ENCODE measurements at places on chromosomes 3 and 15.

- no peak for DNase-seq
Measured at GRCh38 chr3:180571831-180572598, 29.9 kb upstream of the TTC14 start.

GRCh38 chr15:89009080-89009479 lies 79.2 kb upstream of the ABHD2 start:
- DNase-seq: no peak

- no peak for DNase-seq
Measured at GRCh38 chr3:124883766-124884473, 3.2 kb downstream of the ITGB5 start.

GRCh38 chr15:70480196-70480856 lies 283.0 kb downstream of the UACA start:
- peak; percentile 32 for DNase-seq

- no peak for DNase-seq
Measured at GRCh38 chr3:80051602-80051962, 283.8 kb upstream of the ROBO1 start.

All from activated T-cell treated with anti-CD3 and anti-CD28 coated beads for 1 hour (primary cell).